Activated T-cell treated with anti-CD3 and anti-CD28 coated beads, Interleukin-2, amount 50 U/mL, for 1 hour (primary cell): ENCODE measurements at places on chromosomes 4 and X.

DNA sequence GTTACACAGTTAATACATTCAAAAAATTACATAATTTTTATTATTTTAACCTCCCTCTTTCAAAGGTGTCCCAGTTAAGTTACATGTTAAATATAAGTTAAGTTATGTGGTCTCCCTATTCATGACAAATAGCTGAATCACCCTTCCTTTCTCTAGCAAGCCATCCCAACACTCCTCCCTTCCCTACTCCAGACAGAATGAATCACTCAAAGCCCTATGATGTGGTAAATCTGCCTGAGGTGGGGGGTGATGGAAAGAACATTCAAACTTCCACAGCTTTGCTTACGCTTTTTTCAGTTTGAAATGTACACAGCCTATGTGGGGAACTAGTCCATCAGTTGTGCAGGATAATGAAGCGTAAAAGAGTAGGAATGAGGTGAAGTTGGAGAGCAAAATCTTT lies 90.2 kb downstream of the CXCL13 start:
- no peak for DNase-seq

DNA sequence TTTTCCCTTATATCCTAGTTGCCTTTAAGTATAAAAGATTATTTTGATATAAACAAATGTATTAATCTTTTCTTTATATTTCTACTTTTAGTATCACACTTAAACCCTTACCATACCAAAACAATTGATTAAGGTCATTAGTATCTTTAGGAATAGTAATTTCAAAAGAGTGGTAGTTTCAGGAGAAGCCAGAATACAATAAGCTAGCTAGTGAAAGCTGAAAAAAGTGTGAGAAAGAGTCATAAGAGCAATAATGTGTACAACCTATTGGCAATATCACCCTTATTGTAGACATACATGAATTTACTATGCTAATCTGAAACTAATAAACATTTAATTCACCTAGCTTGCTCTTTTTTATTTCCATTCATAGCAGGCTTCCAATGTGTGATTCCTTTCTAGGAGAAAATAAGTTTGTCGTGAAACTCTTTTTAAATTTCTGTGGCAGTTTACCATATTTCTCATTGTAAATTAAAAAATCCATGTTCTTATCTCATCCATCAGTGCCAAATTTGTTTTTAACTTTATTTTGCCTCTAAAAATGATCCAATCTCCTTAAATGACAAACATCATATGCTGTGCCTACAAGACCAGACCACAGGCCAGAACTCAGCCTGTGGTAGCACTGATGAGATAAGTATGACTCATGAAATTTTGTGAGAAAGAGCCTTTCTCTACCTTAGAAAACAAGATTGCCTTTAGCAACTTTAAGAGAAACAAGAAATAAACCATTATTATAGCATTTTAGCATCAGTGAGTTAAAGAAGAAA lies 8.1 kb downstream of the NEK1 start:
- no peak for DNase-seq

- DNase-seq: no peak
Observed at GRCh38 chrX:135505351-135505750, 15.1 kb upstream of the INTS6L start.

- no peak for DNase-seq
Observed at GRCh38 chrX:24424948-24425347, 40.1 kb upstream of the PDK3 start.
